ENCODE measurements at places on chromosomes 11 and 22. TPM values are rescaled to one million over a fixed set of nuclear protein-coding genes. Genes with fewer than 3 reads are reported as not detected.

DNA sequence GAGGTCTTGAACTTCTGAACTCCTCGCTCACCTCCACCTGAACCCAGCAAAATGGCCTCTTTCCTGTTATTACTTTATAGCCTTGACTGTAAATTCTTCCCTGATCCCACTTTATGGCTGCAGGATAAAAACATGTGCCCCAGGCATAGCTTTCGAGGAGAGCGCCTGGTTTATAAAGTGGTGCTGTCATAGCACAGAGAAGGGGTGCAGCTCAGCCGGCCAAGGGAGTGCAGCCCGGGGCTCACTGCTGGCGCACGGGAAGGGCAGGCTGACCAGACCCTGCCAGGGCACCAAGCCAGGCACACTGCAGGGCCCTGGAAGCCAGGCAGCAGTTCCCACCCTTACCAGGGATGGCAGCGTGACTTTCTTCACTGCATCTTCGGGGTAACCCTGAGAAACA, 50.9 kb downstream of the ISX start:
- peak overlapping the region; percentile 16 for H3K27ac ChIP-seq
- H3K4me1 ChIP-seq = no peaks in the 10 kb centered on the region
- peak; percentile 59 for DNase-seq
- H3K4me3 ChIP-seq = no peak overlapping the region
- no peaks in the 10 kb centered on the region for H3K36me3 ChIP-seq
- H3K27me3 ChIP-seq = no peaks in the 10 kb centered on the region

GRCh38 chr11:63829823-63830489, 9.0 kb upstream of the MARK2 start:
- no peaks in the 10 kb centered on the region for H3K4me1 ChIP-seq

- H3K4me3 ChIP-seq = no peak overlapping the region
- DNase-seq = no peak
- H3K27me3 ChIP-seq = no peaks in the 10 kb centered on the region
- H3K27ac ChIP-seq = no peak overlapping the region
Measured at GRCh38 chr11:10986006-10986405, 128.2 kb upstream of the ZBED5 start.

GRCh38 chr11:134519788-134520187, 107.7 kb upstream of the B3GAT1 start:
- H3K27me3 ChIP-seq = no peaks in the 10 kb centered on the region
- peaks cover 6% of the 10 kb centered on the region for H3K4me1 ChIP-seq
- no peak overlapping the region for H3K4me3 ChIP-seq
- H3K27ac ChIP-seq = no peak overlapping the region
- H3K36me3 ChIP-seq = no peaks in the 10 kb centered on the region

GRCh38 chr22:46273432-46274148, 5.8 kb downstream of the TTC38 start:
- no peak overlapping the region for H3K27ac ChIP-seq
- peaks cover 5% of the 10 kb centered on the region for H3K36me3 ChIP-seq
- no peak overlapping the region for H3K4me3 ChIP-seq
- H3K4me1 ChIP-seq = peaks cover 4% of the 10 kb centered on the region
- no peak for DNase-seq
- no peaks in the 10 kb centered on the region for H3K27me3 ChIP-seq

DNA sequence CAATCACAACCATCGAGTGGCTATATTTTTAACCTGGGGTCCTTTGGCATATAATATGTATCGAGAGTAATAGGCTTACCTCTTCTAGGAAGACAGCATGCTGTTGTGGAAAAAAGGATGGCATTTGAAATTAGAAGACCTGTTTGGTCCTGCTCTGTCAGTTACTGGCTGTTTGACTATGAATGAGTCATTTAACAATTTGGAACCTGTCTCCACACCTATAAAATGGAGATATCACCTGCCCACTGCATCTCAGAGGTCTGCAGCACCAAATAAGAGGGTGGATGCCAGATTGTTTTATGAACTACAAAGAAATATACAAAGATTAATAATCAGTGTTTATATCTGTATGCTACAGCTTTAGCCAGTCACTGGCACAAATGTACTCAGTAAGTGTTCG, 60.8 kb downstream of the SLC25A17 start:
- no peak overlapping the region for H3K27ac ChIP-seq
- DNase-seq = no peak

GRCh38 chr11:104856607-104857006, 41.7 kb downstream of the CASP12 start:
- H3K27me3 ChIP-seq = no peaks in the 10 kb centered on the region
- no peak for DNase-seq
- H3K4me3 ChIP-seq = no peak overlapping the region
- no peaks in the 10 kb centered on the region for H3K36me3 ChIP-seq
- H3K4me1 ChIP-seq = no peaks in the 10 kb centered on the region
- no peak overlapping the region for H3K27ac ChIP-seq

SLC5A1 gene
- total RNA-seq = 23.4 TPM

DNA sequence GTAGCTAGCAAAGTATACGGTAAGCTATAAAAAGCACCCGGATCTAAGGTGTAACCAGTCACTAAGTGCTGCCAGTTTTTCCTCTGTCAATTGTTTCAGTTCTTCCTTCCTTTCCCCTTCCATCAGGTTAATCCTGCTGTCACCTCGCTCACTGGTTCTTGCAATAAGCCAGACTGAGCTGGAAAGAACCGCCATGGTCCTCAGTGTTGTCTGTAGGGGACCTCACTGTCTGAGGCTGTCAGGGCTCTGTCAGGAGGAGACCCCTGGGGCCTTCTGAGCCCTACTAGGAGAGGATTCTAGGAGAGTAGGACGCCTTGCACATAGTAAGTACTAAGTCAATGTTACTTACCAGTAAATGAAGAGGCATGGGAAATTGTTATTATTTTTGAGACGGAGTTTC, 1.4 kb upstream of the TBC1D22A start:
- no peaks in the 10 kb centered on the region for H3K36me3 ChIP-seq
- DNase-seq = no peak
- H3K4me3 ChIP-seq = no peak overlapping the region
- no peaks in the 10 kb centered on the region for H3K27me3 ChIP-seq
- no peak overlapping the region for H3K27ac ChIP-seq

DNA sequence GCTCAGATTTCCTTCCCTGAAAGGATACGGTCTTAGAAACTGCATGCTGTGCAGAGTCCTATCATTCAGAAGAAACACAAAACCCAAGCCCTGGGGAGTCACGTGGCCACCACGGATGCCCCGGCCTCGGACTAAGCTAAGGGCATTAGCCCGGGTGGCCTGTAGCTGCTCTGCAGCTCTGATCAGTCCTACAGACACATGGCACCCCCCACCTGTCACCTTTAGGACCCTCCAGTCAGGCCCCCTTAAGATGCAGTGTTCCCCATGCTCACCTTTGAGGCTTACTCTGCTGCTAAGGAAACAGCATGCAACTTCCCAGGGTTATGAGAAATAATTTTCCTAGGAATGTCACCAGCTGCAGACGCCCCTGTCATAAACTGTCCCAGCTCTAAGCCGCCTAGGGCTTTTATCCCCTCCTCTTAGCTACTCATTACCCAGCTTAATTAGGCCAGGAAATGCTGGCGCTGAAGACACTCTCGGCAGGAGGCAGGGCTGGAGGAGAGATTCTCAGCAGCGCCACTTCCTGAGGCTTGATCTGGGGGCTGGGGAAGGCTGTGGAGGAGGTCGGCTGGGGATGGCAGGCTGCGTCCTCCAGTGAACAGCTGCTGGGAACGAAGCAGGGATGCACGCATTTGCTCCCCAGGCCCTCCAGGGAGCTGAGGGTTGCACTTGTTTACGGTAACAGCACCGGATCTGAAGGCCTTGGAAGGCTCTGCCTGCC, 47.2 kb upstream of the ADA2 start:
- peak; percentile 79 for DNase-seq
- peak overlapping the region; percentile 81 for H3K27ac ChIP-seq
- no peaks in the 10 kb centered on the region for H3K27me3 ChIP-seq
- H3K36me3 ChIP-seq = no peaks in the 10 kb centered on the region
- no peak overlapping the region for H3K4me3 ChIP-seq

MRGPRD gene
- not detected for total RNA-seq

GRCh38 chr22:27490080-27490479, 311.5 kb downstream of the MN1 start:
- H3K36me3 ChIP-seq = no peaks in the 10 kb centered on the region
- no peak overlapping the region for H3K27ac ChIP-seq
- no peak for DNase-seq
- no peak overlapping the region for H3K4me3 ChIP-seq
- peaks cover 11% of the 10 kb centered on the region for H3K4me1 ChIP-seq
- no peaks in the 10 kb centered on the region for H3K27me3 ChIP-seq

OR52A1 gene
- total RNA-seq = not detected

DNA sequence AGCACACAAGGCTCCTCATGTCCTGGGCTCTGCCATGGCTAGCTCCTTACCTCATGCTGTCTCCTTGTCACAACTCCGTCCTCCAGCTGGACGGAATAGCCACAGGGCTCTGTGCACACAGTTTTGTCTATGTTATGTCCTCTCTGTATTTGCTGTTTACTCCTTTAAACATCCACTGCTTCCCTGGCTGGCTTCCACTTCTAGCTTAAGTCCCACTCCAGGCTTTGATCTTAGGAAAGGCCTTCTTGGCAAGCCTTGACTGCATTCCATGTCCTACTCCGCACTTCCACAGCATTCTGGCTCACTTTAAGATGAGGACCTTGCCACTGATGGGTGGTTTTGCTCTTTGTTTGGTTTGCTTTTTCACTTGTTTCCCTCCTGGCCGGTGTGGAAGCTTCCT, 22.9 kb upstream of the ROBO3 start:
- DNase-seq = no peak
- peaks cover 87% of the 10 kb centered on the region for H3K27me3 ChIP-seq
- H3K36me3 ChIP-seq = no peaks in the 10 kb centered on the region
- no peak overlapping the region for H3K4me3 ChIP-seq
- peaks cover 11% of the 10 kb centered on the region for H3K4me1 ChIP-seq

DNA sequence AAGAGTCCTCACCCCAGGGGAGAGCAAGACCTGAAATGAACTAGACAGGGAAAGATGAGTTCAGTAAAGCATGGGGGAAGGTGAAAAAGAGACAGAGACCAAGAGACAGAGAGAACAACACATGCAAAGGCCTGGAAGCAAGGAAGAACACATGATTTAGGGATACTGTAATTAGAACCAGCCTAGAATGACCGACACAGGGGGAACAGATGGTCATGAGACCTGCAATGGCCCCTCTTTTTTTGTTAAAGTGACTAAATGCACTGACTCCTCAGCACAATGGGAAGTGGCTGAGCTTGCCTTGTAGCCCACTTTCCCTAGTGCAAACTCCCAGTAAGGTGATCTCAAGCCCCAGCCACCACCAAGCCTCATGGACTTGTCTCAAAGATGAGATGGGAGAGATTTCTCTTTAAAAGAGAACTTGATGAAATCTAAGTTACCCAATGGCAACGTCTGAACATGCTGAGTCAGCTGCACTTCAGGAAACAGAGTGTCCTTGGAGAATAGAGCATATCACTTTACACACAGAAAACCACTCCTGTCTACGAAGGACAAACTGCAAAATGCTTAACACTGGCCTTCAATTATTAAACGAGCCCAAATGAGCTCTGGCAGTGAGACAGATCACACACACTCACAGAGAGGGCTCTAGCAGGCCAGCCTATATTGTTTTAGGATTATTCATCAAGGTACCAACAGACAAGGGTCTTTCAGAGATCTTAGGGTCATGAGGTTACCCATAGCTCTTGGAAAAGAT, 91.0 kb downstream of the SERGEF start:
- H3K4me3 ChIP-seq = no peak overlapping the region
- no peaks in the 10 kb centered on the region for H3K4me1 ChIP-seq
- no peak overlapping the region for H3K27ac ChIP-seq
- DNase-seq = no peak

GRCh38 chr11:65789230-65790103, 2.6 kb downstream of the OVOL1 start:
- H3K27ac ChIP-seq = peak overlapping the region; percentile 87
- H3K4me3 ChIP-seq = peak overlapping the region; percentile 61
- H3K27me3 ChIP-seq = peaks cover 15% of the 10 kb centered on the region
- DNase-seq = no peak
- H3K36me3 ChIP-seq = peaks cover under 1% of the 10 kb centered on the region

GLYAT gene
- total RNA-seq = not detected

GRCh38 chr11:88508759-88509581, 171.4 kb upstream of the CTSC start:
- H3K4me3 ChIP-seq = peak overlapping the region; percentile 29
- peaks cover 3% of the 10 kb centered on the region for H3K27me3 ChIP-seq
- no peaks in the 10 kb centered on the region for H3K4me1 ChIP-seq
- no peak overlapping the region for H3K27ac ChIP-seq
- DNase-seq = peak; percentile 18
- H3K36me3 ChIP-seq = no peaks in the 10 kb centered on the region

DNA sequence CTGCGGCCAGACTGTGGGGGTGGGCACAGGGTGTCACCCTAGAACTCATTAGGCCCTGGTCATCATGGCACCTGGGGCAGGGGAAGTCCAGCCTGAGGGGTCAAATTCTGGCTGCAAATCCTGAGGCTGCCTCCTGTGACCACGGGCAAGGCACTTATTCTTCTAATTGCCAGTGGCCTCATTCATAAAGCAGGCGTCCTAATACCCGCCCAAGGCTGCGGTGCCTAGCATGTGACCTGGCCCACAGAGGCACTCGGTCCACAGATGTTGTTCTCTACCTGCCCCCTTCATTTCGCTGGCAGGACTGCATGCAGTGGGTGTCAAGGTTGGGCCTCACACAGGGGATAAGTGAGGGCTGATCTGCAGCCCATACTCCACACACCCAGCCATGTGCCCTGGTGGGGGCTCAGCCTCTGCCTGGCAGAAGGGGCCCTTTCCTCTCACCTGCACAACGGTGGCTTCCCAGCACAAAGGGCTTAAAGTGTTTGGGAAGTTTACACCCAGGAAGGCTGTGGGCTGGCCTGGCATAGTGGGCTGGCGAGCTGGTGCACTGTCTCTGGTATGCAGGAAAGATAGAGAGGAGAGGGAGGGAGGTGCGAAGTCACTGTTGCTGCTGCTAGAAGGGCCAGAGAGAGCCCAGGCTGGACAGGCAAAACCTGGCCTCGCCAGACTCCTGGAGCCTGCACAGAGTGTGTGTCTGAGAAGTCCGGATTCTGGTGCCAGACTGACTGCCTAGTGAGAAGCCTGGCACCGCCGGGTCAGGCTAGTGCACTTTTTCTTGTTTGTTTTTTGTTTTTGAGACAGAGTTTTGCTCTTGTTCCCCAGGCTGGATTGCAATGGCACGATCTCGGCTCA, 3.2 kb downstream of the MPST start:
- H3K27ac ChIP-seq = peak overlapping the region; percentile 99
- peaks cover 4% of the 10 kb centered on the region for H3K36me3 ChIP-seq
- H3K27me3 ChIP-seq = no peaks in the 10 kb centered on the region
- H3K4me3 ChIP-seq = no peak overlapping the region
- DNase-seq = no peak
- peaks cover 28% of the 10 kb centered on the region for H3K4me1 ChIP-seq

SULT4A1 gene
- 0.82 TPM for total RNA-seq
